ENCODE measurements at places on chromosomes 5 and 9.

GRCh38 chr5:124704594-124705284 lies 41.7 kb downstream of the ZNF608 start:
- DNase-seq, result peak; percentile 25

- DNase-seq, result no peak
These were observed 27.5 kb downstream of the CORO2A start for GRCh38 chr9:98164912-98165311.

DNA sequence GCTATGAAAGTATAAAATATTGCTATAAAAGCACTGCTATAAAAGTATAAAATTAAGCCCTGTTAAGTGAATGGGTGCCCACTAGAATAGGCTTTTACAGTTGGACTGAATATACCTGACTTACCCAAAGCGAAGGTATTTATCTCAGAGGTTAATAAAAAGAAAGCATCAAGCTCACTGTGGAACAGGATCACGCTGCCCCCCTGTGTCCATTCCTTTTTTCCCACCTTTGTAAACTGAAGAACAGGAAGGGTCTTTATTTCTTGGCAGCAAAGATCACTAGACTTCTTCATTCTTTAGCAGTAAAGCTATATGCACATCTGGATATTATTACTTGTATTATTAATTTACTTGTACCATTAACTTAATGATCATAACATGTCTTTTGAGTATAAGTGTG lies 22.1 kb upstream of the PLPP6 start:
- DNase-seq, result peak; percentile 56

DNA sequence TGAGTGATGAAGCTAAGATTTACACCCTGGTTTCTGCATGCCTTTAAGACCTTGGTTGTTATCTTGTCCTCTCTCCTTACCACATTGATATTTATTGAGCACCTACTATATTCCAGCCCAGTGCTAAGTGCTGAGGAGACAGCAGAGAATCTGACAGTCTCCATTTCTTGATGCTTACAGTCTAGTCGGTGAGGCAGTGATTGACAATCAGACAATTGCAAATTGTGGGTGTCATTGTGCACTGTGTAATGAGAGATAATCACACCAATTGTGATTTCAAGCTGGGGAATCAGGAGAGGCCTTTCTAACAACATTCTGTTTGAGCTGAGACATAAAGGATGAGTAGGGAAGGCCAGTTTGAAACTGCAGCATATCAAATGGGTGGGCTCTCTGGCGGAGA lies 41.7 kb upstream of the PPARGC1B start:
- DNase-seq, result no peak

DNA sequence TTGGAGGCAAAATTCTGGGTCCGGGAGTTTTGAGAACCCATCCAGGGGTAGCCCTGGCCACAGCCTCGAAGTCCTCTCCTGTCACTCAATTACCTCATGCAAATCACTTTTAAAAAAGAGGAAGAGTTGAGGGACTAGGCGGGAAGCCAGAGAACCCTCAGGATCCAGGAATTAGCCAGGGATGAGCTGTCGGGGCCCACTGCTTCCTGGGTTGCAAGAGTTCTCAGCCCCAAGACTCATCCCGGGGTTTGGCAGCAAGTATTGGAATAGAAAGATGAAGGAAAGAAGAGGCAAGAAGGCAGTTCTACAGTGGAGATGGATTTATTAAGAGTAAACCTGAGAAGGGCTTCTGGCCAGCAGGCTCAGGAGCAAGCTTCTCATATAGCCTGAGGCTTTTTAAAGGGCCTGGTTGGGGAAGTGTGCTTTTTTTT lies 25.6 kb downstream of the C9orf50 start:
- no peak for DNase-seq

- DNase-seq, result no peak
These were observed 10.5 kb upstream of the NKX2-5 start for GRCh38 chr5:173245319-173246134.

DNA sequence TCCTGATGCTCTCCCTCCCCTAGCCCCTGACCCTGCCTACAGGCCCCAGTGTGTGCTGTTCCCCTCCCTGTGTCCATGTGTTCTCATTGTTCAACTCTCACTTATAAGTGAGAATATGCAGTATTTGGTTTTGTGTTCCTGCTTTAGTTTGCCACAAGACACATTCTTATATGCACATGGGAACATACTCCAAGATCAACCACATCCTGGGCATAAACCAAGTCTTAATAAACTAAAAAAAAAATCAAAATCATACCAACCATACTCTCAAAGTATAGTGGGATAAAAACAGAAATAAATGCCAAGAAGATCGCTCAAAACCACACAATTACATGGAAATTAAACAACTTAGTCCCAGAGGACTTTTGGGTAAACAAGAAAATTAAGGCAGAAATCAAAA lies 11.2 kb upstream of the ZCCHC9 start:
- DNase-seq, result no peak

- DNase-seq, result no peak
These were observed 8.9 kb downstream of the F2R start for GRCh38 chr5:76724871-76725270.

DNA sequence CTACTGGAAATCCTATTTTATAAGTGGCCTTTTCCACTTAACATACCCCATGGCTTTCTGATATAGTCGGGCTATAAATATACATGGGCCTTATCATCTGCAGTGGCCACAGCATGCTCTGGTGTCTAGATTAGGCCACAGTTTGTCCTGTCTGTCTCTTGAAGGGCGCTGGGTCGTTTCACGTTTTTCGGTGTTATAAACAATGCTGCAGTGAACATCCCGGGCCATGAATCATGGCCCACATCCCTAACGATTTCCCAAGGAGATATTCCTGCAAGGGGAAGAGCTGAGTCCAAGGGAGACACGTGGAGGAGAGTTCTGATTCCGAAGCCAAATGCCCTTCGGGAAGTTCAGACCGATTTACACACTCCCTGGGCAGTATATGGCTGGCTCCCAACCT lies 8.4 kb downstream of the PLPP7 start:
- no peak for DNase-seq

- no peak for DNase-seq
These were observed 48.0 kb downstream of the PTCH1 start for GRCh38 chr9:95468791-95469190.

- DNase-seq, result no peak
These were observed 17.2 kb upstream of the SIL1 start for GRCh38 chr5:139215107-139215975.

GRCh38 chr9:133122935-133123611 lies 2.0 kb upstream of the RALGDS start:
- DNase-seq, result no peak

Data from NCI-H146 (cell line).